Thymus (tissue), 14 donors: ENCODE measurements at places on chromosomes 4 and X.

DNA sequence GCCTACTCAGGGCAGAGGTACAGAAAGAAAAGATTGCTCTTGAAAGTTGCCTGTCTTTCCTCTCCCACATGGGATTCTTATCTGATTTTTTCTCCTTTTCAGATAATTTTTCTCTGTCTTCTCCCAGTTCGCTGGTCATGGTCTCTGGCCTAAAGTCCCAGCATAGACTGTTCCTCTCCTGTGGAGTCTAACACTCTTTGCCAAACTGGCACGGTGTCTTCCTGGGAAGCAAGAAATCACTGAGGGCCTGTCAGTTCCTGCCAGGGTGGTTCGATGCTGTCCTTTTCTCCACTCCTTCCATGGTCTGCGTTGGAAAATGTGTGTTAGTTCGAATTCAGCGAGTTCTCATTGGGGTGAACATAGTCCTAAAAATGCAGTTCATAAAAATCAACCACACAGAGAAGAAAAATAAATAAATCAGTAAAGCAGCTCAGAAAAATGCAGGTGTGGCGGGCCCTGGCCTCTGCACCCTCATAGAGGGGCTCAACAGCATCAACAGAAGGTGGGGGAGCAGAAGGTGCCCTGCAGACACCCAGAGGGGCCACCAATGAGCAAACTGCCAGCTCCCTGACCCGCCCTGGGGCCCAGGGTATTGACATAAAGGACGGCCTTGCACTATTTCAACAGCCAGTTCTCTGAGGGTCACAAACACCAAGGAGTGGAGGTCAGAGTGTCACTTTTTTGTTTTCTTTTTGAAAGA, 2.1 kb downstream of the RGN start:
- H3K27ac ChIP-seq, result no peak overlapping the region
- H3K4me3 ChIP-seq, result no peak overlapping the region

DNA sequence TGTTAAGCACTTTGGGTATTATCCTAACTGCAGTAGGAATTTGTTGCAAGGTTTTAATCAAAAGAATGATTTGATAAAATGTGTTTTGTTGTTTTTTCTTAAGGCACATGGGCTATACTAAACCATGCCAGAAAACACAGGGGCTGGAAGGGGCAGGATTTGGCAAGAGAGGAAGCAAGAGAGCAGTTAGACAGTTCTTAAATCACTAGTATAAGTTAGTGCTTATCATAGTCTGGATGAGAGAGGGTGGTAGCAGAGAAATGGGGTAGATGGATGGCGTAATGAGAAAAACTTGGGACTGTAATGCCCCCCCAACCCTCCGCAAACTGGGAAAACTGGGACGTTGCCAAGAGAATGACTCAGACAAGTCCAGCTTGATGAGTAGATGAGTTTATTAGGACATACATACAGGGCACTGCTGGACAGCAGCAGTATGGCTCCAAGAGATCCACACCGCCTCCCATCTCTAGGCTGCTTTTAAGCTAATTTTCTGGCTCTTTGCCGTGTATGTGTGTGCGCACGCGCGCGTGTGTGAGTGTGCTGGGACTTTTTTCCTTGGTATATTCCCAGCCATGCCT, 151.5 kb downstream of the PDLIM5 start:
- no peak for DNase-seq
- H3K4me3 ChIP-seq, result no peak overlapping the region
- no peaks in the 10 kb centered on the region for H3K27me3 ChIP-seq
- H3K27ac ChIP-seq, result no peak overlapping the region

DNA sequence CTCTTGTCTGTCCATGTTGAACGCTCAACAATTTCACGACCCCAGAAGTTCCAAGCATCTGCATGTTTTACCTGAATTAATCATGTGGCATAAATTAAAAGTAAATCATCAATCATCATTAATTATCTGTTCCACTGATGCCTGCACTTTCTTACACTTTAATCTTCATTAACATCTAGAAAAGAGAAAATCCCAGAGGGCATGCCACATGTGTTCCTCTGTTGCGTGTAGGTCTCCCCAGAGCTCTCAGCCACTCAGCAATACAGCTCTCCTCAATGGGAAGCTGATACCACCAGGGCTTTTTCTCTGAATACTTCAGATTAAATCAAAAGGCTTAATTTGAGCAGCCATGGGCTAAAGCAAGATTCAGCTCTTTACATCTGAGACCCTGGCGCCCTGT, 722.4 kb upstream of the TENM3 start:
- no peaks in the 10 kb centered on the region for H3K4me1 ChIP-seq
- H3K36me3 ChIP-seq, result no peaks in the 10 kb centered on the region
- H3K4me3 ChIP-seq, result no peak overlapping the region
- H3K27ac ChIP-seq, result no peak overlapping the region
- no peak for DNase-seq
- H3K27me3 ChIP-seq, result no peaks in the 10 kb centered on the region

DNA sequence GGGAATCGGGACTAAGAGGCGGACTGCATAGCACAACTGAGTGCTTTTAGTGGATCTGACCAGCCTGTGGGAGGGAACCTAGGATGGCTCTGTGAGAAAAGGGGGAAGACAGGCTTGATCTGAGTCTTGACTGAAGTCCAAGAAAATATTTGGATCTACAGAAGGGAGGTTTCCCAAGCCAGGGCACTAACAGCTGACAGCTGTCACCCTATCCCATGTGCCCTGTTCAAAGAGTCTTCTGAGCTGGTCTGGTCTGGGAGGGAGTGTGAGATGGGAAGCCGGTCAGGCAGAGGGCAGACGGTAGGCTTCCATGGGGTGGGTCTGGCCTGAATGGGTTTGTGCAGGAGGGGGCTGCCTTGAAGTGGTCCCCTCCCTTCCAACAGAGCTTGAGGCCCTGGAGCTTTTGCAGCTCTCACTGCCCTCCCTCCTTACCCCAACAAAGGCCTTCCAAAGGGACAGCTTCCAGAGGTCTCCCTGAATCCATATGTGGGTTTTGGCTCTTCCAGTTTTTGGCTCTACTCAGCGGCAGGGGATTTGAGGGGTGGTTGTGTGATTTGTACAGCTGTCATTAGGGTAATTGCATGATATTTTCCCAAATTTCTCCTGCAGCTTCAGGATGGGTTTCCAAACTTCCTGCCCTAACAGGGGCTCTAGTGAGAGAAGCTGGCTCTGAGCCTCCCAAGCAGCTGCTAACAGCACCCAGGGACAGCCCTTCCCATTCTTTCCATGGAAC, 643.7 kb downstream of the BCOR start:
- H3K27me3 ChIP-seq, result no peaks in the 10 kb centered on the region
- H3K27ac ChIP-seq, result no peak overlapping the region
- H3K36me3 ChIP-seq, result no peaks in the 10 kb centered on the region
- DNase-seq, result no peak
- no peak overlapping the region for H3K4me3 ChIP-seq

- no peaks in the 10 kb centered on the region for H3K36me3 ChIP-seq
- H3K4me1 ChIP-seq, result no peaks in the 10 kb centered on the region
- no peak overlapping the region for H3K4me3 ChIP-seq
- no peak for DNase-seq
- no peak overlapping the region for H3K27ac ChIP-seq
- no peaks in the 10 kb centered on the region for H3K27me3 ChIP-seq
Observed at GRCh38 chr4:53847965-53848364, 216.4 kb downstream of the CHIC2 start.

GRCh38 chrX:126170720-126171119, 4.6 kb upstream of the DCAF12L2 start:
- H3K27ac ChIP-seq, result no peak overlapping the region
- no peak for DNase-seq
- H3K4me3 ChIP-seq, result no peak overlapping the region
- no peaks in the 10 kb centered on the region for H3K4me1 ChIP-seq
- H3K36me3 ChIP-seq, result no peaks in the 10 kb centered on the region

DNA sequence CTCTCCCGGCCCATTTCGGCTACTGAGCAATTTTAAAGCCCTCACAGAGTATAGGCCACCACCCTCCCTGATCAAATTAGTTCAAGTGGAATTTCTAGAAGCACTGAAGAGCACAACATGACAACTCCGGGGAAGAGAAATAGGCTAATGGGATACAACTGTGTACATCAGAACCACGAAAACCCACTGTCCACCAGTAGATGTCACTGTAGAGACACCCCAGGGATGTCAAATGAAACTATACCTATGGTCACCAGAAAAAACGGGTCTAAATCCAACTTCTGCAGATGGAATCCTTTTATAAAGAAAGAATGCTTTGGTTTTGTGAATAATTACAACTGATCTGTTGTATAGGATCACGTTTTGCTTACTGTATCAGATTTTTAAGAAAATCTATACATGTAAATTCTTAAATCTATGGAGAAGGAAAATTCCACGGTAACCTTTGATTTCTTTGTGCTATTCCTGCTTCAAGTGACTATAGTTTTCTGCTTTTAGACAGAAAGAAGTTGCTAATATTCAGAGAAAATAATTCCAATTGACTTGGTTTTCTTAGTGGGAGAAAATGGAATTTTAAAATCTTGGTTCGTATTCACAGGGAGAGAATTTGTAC, 29.5 kb upstream of the MAP3K15 start:
- DNase-seq, result peak; percentile 26
- no peak overlapping the region for H3K27ac ChIP-seq
- no peak overlapping the region for H3K4me3 ChIP-seq
- H3K27me3 ChIP-seq, result no peaks in the 10 kb centered on the region

DNA sequence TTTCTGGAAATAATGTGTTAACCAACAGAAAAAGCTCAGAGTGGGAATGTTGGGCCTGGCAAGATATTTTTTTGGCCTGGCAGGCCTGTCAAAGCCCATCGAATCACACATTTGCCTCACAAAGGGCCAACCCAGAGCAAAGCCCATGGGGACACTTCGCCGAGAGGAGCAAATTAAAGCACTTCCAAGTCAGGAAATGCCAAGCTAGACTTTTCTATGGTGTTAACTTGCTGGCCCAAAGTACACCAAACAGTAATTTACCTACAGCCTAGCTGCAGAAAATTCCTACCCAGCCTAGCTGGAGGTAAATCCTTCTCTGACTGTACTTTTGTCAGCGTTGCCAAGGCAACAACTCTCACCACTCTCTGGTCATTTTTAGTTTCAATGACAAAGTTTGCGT, 288.6 kb upstream of the LDB2 start:
- H3K27ac ChIP-seq, result no peak overlapping the region
- H3K36me3 ChIP-seq, result no peaks in the 10 kb centered on the region
- H3K27me3 ChIP-seq, result no peaks in the 10 kb centered on the region
- no peaks in the 10 kb centered on the region for H3K4me1 ChIP-seq
- DNase-seq, result no peak
